HuH-7 (cell line): ENCODE measurements at places on chromosomes 13 and 19.

- no peak for DNase-seq
Measured at GRCh38 chr13:110685305-110686020, 20.5 kb downstream of the CARS2 start.

DNA sequence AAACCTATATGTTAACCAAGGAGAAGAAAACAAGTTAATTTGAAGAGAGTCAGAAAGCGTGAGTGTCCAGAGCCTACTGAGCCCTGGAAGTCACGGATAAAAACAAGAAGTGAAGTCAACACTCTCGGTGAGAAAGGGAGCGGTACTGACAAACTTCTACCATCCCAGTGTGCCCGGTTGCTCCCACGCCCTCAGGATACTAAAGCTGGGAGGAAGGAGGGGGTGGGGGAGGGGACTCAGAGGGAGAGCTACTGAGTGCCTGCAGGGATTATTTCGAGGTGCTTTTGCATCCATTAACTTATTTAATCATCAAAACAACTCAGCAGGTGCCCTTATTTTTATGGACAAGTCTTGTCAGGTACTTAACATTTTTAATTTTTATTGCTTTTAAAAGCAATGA, 166.2 kb downstream of the ZIC5 start:
- DNase-seq: no peak

GRCh38 chr19:35116072-35116801, 614 bp downstream of the FXYD3 start:
- DNase-seq: no peak

DNA sequence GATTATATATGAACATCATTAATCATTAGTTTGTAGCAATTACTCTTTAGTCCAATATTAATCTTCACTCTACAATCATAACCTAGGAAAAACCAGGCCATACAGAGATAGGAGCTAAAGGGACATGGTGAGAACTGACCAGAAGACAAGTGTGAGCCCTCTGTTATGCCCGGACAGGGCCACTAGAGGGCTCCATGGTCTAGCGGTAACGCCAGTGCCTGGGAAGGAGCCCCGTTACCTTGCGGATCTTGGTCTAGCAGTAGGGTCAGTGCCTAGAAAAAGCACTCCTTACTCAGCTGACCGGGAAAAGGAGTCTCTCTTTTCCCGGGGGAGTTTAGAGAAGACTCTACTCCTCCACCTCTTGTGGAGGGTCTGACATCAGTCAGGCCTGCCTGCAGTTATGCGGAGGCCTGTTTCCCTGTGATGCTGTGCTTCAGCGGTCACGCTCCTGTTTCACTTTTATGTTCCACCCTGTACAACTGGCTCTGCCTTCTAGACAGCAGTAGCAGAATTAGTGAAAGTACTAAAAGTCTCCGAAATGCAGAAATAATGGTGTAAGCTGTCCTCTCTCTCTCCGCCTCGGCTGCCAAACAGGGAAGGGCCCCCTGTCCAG, 13.8 kb downstream of the OR7D4 start:
- DNase-seq: peak; percentile 37

GRCh38 chr13:108656742-108657141, 27.3 kb downstream of the MYO16 start:
- no peak for DNase-seq

DNA sequence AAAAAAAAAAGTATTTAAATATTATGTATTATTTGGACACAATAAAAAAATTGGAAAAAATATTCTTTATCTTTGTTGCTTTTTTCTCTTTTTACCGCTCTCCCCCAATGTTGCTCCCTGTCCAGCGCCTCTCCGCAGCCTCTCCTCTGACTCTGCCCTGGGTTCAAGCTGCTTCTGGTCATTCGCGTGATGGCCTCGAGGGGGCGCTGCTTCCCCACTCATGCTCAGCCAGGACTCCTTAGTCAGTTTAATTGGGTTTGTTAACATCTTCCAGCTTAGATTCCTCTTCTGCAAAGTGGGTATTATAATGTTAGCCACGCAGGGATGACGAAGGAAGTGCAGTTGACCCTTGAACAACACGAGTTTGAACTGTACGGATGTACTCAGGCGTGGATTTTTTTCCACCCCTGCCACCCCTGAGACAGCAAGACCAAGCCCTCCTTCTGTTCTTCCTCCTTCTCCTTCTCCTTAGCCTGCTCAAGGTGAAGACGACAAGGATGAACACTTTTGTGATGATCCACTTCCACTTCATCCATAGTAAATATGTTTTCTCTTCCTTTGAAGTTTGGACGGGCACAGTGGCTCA, 4.9 kb upstream of the NWD1 start:
- DNase-seq: peak; percentile 60

- DNase-seq: no peak
Measured at GRCh38 chr19:7914099-7914498, 531 bp upstream of the TGFBR3L start.

DNA sequence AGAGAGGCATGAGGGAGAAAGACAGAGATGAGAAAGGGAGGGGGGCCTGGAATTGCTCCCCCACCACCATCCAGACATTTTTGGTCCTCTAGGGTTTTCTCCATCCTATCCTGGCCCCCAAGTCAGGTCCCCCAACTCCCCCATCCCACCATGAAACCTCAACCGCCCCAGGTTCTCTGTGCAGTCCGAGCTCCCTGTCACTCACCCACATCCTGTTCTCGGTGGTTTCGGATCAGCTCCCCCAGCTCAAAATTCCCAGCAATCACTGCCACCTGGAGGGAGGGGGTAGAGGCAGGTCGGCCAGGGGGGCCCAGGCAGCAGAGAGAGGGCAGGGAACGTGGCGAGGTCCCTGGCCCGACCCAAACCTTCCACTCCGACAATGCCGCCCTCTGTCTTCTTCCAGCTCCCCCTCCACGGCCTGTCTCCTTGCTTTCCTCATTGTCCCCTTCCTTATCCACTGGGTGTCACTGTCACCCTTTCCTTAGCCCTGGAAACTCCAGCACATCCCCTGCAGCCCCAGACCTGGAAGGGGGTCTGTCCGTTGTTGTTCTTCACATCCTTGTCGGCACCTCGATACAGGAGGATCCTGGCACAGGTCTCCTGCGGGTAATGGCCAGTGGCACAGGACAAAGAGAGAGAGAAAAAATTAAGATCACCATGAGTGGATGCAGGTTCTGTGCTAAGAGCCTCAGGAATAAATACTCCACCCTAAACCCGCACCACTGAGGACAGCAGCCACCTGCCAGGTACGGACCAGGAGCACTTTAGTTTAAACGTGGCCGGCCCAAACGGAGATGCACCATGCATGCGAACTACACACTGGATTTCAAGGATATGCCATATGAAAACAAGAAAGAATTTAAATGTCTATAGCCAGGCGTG, 15.4 kb downstream of the SHANK1 start:
- peak; percentile 59 for DNase-seq

DNA sequence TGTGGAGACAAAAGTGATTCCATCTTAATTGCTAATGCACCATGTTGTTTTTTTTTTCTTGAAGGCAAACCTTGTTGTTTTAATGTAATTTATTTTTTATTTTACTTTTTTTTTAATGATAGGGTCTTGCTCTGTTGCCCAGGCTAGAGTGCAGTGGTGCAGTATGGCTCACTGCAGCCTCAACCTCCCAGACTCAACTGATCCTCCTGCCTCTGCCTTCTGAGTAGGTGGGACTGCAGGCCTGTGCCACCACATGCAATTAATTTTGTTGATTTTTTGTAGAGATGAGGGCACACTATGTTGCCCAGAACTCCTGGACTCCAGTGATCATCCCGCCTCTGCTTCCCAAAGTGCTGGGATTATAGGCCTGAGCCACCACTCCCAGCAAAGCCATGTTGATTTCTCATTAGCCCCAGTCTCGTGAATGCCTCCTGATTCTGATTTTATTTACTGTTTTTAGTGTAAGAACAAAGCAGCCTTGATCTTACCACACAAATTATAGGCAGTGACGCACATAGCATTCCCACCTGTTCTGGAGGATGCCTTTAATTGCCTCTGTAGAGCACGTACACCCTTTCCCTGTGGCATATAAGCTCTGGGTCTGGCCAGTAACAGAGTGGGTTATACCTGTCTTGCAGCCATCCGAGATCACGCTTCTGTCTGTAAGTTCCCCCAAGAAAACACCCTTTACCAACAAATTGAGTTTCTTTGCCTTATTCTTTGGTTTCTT, 150.4 kb downstream of the GGACT start:
- no peak for DNase-seq

- no peak for DNase-seq
Measured at GRCh38 chr13:45021250-45021649, 31.9 kb downstream of the GPALPP1 start.

- no peak for DNase-seq
Measured at GRCh38 chr19:58381460-58382212, 806 bp upstream of the ZNF837 start.

GRCh38 chr13:114318624-114319023, 4.3 kb downstream of the CHAMP1 start:
- no peak for DNase-seq

DNA sequence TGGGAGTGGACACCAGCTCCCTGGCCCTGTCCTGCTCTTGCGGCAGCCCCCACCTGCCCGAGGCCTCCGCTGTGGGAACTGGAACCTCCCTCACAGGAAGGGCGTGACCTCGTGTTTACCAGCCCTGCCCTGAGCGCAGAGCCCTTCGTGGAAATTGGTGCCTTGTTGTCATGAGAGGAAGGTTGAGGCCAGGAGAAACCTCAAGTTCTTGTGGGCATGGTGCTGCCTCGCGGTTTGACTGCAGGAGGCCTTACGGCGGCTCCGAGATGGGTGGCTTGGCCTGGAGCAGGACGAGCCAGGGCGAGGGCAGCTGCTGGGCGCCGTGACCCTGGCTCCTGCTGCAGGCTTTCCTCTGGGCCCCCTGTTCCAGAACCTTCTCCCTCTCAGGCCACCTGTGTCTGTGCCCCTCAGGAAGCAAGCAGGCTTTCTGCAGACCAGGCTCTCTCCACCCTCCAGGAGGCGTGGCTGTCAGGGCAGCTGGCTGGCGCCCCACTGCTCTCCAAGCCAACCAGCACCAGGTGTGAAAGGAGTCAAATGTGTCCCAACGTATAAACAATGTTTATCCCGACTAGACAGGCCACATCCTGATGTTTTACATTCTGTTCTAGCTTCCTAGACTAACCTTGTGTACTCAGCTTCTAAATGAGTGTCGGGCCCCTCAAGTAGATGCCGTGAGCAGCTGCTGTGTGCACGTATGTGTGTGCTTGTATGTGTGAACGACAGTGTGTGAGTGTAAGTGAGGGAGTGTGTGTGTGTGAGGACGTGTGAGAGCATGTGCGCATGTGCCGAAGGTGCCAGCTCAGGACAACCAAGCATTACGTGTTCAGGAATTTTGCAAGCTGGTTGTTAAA, 10.4 kb upstream of the RASA3 start:
- DNase-seq: no peak

DNA sequence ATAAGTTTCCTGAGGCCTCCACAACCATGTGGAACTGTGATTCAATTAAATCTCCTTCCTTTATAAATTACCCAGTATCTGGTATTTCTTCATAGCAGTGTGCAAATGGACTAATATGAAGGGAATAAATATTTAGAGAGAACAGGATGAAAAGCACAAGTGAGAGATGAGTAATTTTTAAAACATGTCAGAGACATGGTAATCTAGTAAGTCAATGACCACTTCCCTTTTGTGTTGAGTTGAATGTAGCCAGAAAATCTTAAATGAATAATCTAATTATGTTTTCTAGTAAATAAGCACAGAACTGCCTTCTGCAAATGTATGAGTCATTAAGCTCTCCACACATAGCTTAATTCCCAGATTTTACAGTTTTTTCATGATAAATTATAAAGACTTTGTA, 524.1 kb upstream of the SLITRK5 start:
- no peak for DNase-seq

- DNase-seq: no peak
Measured at GRCh38 chr13:93862259-93862658, 617.2 kb downstream of the DCT start.

GRCh38 chr13:103187721-103188156, 121.5 kb upstream of the SLC10A2 start:
- no peak for DNase-seq
